SJSA1 (cell line): ENCODE measurements at places on chromosomes 7 and 10.
A peak's percentile ranks its signal among the peaks of the same experiment; 100 is the strongest.

DNA sequence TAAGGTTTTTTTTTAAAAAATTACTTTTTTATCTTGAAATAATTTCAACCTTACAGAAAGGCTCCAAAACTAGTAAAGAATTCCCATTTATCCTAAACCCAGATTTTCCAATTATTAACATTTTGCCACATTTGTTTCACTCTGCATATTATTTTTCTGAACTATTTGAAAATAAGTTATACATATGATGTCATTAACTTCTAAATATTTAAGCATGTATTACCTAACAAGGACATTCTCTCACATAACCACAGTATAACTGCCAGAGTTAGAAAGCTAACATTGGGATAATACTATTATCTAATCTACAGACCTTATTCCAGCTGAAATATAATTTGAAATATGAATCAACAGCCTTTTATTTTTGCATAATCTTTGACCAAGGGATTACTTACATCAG lies 65.8 kb downstream of the SLC18A2 start:
- no peak for DNase-seq

DNA sequence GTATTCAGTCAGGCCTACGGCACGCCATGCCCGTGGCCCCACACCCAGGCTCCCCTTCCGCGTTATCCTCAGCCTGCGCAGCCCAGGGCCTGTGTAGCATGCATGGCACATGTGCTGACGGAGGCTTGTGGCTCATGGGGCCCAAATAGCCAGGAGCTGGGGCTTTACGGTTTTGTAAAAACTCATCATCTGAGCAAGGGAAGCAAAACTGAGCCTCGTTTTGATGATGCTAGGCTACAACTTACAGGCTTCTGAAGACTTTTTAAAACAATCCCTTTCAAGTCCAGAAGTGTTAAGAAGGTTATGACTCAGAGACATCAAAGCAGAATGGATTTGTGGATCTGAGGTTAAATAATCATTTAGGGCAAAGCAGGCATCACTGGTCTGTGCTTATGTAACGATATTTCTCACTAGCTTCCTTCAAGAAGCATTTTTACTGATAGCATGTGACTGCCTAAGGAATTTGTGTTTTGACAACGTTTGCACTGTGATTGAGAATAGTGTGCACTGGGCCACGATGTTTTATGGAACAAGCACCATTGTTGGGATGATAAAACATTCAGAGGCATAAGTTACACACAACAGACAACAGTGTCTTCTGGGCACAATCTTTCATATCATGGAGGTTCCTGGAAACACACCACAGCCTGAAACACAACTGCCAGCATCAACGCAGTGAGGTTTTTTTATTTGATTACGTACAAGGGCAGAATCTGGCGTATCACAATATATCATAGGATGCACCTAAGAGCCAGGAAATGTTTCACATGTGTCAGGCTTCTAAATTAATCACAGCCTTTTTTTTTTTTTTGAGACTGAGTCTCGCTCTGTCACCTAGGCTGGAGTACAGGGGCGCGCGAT lies 274.3 kb downstream of the CCDC3 start:
- DNase-seq, result no peak

GRCh38 chr10:35421553-35422178 lies 85.4 kb downstream of the CCNY start:
- peak; percentile 81 for DNase-seq

DNA sequence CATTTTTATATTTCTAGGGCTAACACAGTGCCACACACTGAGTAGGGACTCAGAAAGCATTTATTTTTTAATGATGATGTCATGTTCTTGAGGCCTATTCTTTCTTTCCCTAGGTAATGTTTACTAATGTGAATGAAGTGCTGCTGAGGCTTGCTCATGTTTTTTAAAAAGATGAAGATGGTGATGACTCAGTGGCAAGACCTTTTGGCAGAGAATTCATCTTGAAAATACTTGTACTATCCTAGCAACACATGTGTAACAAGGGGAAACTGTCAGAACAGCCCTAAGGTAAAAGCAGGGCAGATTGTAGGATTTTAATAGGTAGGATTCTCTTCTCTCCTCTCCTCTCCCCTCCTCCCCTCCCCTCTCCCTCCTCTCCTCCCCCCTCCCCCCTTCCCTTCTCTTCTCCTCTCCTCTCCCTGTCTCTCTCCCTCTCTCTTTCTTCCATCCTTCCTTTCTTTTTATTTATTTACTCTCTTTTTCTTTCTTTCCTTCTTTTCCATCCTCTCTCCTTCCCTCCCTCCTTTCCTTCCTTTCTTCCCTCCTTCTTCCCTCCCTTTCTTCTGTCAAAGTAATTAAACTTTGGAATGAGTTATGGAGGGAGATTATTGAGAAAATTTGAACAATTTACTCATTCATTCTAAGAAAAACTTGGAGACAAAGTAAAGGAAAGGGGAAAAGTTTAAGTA lies 75.3 kb downstream of the ZNF92 start:
- DNase-seq, result peak; percentile 51

DNA sequence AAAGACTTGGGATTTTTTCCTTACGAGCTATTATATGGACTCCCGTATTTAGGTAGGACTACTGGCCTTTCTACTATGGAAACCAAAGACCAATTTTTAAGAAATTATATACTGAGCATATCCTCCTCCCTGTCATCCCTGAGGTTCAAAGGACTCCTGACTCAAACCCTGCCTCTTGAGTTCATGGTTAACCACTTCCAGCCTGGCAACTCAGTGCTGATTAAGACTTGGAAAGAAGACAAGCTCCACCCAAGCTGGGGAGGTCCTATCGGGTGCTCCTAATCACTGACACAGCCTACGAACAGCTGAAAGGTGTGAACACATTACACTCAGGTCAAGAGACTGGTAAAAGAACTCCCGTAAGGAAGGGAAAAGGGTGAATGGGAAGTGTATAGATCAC lies 66.8 kb downstream of the LYZL2 start:
- DNase-seq, result no peak

DNA sequence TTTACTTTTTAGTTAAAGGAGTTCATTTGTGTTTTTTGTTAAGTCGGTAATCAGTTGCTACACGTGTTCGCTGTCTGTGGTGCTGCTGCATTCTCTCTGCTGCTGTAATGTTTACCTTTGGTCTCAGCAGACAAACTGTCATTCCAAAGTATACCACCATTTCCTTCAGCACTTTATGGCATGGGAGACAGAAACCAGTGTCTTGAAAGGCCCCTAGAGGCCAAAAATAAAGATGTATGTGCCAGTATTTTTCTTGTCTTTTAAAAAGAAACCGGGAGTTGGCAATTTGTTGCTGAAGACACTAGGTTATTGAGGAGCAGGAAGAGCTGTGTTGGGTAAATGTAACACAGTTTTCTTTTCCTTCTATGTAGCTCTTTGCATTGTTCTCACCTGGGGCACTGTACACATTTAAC lies 24.1 kb downstream of the ZNF92 start:
- DNase-seq, result peak; percentile 47

- no peak for DNase-seq
Observed at GRCh38 chr10:128062881-128063563, 63.2 kb downstream of the MKI67 start.

DNA sequence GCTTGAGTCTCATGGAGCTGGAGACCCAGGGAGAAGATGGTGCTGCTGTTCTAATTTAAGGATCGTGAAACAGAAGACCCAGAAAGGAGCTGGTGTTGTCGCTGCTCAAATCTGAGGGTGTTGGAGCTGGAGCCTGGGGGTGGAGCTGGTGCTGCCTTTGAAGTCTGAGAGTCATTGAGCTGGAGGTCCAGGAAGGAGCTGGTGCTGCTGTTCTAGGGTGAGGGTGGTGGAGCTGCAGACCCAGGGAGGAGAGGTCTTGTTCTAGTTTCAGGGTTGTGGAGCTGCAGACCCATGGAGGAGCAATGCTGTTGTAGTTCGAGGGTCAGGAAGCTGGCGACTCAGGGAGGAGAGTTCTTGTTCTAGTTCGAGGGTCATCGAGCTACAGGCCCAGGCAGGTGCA lies 84.1 kb upstream of the ZNF479 start:
- no peak for DNase-seq

GRCh38 chr7:24981171-24981951 lies 1.4 kb upstream of the OSBPL3 start:
- peak; percentile 50 for DNase-seq

DNA sequence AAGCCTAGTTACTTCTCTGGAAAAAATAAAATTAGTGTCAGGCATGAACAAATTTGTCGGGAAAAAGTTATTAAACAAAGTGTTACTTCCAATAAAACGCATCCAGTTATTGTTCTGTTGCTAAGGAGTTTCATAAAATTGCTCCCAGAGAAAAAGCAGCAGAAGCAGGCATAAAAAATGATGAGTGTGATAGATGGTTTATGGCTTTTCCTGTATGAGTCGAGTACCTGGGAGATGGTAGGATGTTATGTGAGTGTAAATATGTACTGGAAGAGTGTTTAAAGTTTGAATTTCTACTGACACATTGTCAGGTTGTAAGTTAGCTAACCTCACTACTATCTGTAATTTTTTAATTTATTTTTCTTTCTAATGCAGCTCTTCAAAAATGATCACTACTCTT lies 390.7 kb downstream of the ARL4A start:
- DNase-seq, result no peak

- no peak for DNase-seq
Observed at GRCh38 chr10:86526606-86527005, 5.0 kb upstream of the WAPL start.

DNA sequence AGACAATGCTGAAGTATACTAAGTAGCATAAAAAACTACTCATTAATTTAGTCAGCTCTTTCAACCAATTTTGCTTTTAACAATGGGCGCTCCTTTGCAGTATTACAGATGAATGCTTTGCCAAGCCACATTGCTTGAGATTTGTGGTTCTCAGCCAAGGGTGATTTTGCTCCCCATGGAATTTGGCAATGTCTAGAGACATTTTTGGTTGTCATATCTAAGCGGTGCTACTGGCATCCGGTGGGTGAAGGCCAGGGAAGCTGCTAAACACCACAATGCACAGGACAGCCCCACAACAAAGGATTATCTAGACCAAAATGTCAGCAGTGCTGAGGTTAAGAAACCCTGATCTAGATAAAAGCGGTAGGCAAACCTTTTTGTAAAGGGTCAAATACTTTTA lies 112.0 kb downstream of the UBE2H start:
- peak; percentile 53 for DNase-seq

GRCh38 chr7:26101361-26102151 lies 50.4 kb upstream of the NFE2L3 start:
- DNase-seq, result no peak

DNA sequence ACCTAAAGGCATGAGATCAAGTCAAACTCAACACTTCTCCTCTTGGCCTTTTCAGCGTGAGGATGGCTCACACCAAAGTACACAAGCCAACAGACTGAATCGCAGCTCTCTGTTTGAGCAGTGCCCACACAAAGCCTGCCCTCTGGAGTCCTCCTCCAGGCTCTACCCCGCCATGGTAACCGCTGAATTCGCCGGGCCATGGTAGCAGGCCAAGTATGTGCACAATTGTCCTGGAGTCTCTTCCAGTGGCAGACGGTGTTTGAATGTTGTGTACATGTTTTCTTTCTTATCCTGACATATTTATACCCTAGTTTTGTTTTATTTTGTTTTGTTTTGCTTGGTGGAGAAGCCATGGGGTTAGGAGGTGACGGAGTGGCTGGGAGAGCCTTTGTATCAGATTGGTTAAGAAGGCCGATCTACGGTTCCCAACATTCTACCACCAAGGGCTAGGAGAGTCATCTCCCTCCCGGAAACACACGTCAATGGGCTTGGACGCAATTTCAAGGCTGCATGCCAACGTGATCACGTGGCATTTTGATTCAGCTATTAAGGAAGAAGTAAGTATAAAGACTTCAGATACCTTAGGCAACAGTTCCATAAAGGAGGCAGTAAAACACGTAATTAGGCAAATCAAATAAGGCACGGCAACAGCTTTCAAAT lies 12.1 kb upstream of the SHH start:
- DNase-seq, result peak; percentile 20

GRCh38 chr7:3264693-3265339 lies 36.2 kb upstream of the SDK1 start:
- DNase-seq, result no peak

GRCh38 chr10:77548157-77548556 lies 89.5 kb downstream of the KCNMA1 start:
- no peak for DNase-seq

DNA sequence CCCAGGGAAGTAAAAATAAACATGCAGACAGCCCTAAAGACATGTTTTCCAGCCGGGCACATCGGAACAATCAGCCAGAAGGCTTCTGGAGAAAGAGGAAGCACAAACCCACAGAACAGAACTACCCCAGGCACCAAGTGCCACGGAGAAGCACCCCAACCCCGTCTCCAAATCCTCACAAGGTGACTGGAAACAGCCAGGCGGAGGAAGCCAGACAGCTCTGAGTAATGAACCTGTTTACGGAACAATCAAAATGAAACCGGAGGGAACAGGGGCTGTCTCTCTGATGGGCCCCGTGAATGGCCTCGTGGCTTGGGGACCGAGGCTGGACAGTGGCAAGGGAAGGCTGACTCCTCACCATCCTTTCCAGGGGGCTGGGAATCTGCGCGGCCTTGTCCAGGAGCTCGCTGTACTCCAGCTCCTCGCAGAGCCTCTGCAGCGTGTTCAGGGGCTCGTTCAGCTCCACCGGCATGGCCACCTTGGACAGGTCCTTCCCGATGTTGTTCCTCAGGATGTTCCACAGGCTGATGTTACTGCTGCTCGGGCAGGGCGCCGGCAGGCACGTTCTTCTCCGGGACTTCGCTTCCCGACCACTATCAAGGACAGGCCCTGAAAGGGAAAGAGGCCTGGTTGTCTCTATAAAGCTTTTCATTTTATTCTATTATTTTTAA lies 77.0 kb upstream of the GSDME start:
- no peak for DNase-seq

DNA sequence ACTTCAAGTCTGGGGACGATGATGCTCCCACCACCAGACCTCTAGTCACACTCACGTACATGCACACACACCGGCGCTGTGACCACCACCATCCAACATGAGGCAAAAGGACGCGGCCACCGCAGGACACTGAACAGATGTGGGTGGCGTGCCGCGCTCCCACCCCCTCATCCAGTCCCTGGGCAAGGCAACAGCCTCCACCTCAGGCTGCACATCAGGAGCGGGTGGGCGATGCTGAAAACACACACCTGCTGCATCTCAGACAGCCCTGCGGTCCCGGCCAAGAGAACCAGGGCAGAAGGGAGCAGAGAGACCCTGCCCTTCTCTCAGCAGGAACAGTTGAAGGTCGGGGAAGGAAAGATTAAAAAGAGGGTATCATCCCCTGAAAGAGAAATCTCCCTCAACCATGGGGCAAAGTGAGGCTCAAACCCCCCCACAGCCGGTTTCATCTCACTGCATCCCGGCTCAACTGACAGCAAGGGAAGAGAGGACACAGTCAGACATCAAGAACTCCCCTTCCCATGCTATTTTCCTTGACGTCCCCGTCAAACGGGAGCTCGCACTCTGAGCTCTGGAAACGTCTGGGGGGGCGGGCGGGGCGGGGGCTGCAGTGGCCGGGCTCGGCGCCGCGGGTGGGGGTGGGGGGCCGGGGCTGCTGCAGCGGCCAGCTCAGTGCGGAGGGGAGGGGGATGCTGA lies 1.1 kb downstream of the CAMK2G start:
- DNase-seq, result no peak
